ENCODE measurements at places on chromosomes 1 and 21. TPM values are rescaled to one million over a fixed set of nuclear protein-coding genes. Genes with fewer than 3 reads are reported as not detected.

Gene DCDC2B
- not detected for total RNA-seq

Gene BATF3
- 25.2 TPM for total RNA-seq

Gene MX1
- 64.2 TPM for total RNA-seq

Gene IFFO2
- total RNA-seq: 13.6 TPM

Gene PLEKHA6
- total RNA-seq: 0.61 TPM

Gene NUAK2
- 26.1 TPM for total RNA-seq

Gene GJA5
- not detected for total RNA-seq

Gene S100A8
- total RNA-seq: 0.93 TPM

Gene IFNGR2
- 66.8 TPM for total RNA-seq

Gene MCOLN2
- 60.1 TPM for total RNA-seq

Gene SLAMF9
- total RNA-seq: not detected

Gene IBA57
- 10.8 TPM for total RNA-seq

Gene IPO9
- total RNA-seq: 45.7 TPM

Gene APOBEC4
- not detected for total RNA-seq

Gene NCAM2
- total RNA-seq: not detected

Gene SERPINC1
- 0.24 TPM for total RNA-seq

Gene SYCP1
- total RNA-seq: not detected

Gene PADI1
- total RNA-seq: not detected

Gene FGGY
- total RNA-seq: 22.1 TPM

Gene TTLL7
- total RNA-seq: 0.12 TPM

Gene HSD3B1
- not detected for total RNA-seq

Gene KCNJ9
- total RNA-seq: not detected

Gene KLF17
- not detected for total RNA-seq

Gene OR10Z1
- total RNA-seq: not detected

Gene TSPAN2
- 0.91 TPM for total RNA-seq

Gene ALX3
- not detected for total RNA-seq

Gene TRIM63
- not detected for total RNA-seq

Gene F13B
- not detected for total RNA-seq

Gene RNU5D-1
- total RNA-seq: not detected

Gene KLHDC9
- 3.6 TPM for total RNA-seq

Gene DNAH14
- not detected for total RNA-seq

Gene SMPDL3B
- total RNA-seq: not detected

Gene CYP4Z1
- total RNA-seq: not detected

Gene MYBPH
- not detected for total RNA-seq

Gene LRRN2
- total RNA-seq: not detected

Gene CRYAA
- not detected for total RNA-seq

Gene SIK1
- total RNA-seq: 20.2 TPM

Gene ARHGAP29
- not detected for total RNA-seq

Gene KLHL17
- total RNA-seq: 16.4 TPM

Gene TDRD10
- not detected for total RNA-seq

Gene CLIC6
- total RNA-seq: not detected

Gene SLC25A33
- 6.5 TPM for total RNA-seq

Gene SPRR2B
- total RNA-seq: not detected

Gene IVNS1ABP
- total RNA-seq: 130 TPM

Gene XCL2
- not detected for total RNA-seq

Gene FAM177B
- 3.5 TPM for total RNA-seq

Gene PKN2
- 29.4 TPM for total RNA-seq

Gene LHX4
- not detected for total RNA-seq

Gene SPATA45
- not detected for total RNA-seq

Gene CSMD2
- total RNA-seq: not detected

Gene CLCA1
- total RNA-seq: not detected

Gene ACKR1
- total RNA-seq: not detected

Gene FCRL5
- 40.4 TPM for total RNA-seq

Gene PRDM16
- not detected for total RNA-seq

Gene PROK1
- not detected for total RNA-seq

Gene FCRL3
- total RNA-seq: 97.1 TPM

Gene OR4F29
- not detected for total RNA-seq

Gene CZIB
- 51.8 TPM for total RNA-seq

Gene CYP4A22
- not detected for total RNA-seq
